Stimulated activated CD8-positive, alpha-beta memory T cell treated with anti-CD3 and anti-CD28 coated beads, Interleukin-7, amount 100 ng/mL, for 24 hours (primary cell): ENCODE measurements at places on chromosomes 12 and 14.
A peak's percentile ranks its signal among the peaks of the same experiment; 100 is the strongest.

- DNase-seq = peak; percentile 85
Measured at GRCh38 chr14:50860478-50861086, 11.3 kb upstream of the ABHD12B start.

DNA sequence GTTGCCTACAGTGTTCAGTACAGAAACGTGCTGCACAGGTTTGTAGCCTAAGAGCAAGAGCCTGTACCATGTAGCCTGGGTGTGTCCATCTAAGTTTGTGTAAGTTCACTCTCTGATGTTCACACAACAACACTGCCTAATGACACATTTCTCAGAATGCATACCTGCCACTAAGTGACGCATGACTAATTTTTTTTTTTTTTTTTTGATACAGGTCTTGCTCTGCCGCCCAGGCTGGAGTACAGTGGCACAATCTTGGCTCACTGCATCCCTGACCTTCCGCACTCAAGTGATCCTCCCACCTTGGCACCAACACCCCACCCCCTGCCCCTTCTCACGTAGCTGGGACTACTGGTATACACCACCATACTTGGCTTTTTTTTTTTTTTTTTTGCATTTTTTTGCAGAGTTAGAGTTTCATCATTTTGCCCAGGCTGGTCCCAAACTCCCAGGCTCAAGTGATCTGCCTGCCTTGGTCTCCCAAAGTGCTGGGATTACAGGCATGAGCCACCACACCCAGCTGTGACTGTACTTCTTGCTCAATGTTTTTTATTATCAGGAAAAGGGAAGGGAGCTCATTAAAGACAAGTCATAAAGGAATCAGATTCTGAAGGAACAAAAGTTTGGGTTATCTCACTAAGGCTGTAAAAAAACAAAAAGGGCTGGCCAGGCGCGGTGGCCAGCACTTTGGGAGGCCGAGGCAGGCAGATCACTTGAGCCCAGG is 10.0 kb upstream of the CDC42BPB start:
- DNase-seq = no peak

GRCh38 chr14:76334316-76334715 is 41.6 kb upstream of the ESRRB start:
- no peak for DNase-seq

DNA sequence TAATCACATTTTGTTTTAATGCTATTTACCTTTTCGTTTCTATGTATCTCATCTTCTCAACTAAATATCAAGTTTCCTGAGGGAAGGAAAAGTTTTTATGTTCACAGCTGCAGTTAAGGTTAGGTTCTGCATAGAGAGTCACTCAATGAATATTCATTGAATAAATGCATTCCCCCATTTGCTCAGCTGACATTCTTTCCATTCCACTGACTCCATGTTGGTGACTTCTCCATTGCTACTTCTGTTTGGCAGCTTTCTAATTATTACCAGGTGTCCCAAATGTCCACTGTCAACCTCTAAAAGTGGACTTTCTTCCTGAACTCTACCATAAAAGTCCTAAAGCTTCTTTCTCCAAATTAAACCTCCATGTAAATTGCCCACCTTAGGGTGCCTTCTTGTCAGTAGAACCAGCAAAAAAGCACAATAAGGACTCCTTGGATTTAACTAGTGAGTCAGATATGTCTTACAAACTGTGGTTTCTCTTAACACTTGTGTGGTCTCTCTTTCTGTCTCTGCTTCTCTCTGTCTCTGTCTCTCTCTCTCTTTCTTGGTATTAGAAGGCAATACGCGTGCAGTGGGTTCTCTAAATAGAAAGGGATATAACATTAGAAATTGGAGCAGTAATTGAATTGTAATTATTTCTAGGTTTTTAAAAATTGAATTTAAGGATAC is 85.9 kb downstream of the TMEM117 start:
- no peak for DNase-seq

DNA sequence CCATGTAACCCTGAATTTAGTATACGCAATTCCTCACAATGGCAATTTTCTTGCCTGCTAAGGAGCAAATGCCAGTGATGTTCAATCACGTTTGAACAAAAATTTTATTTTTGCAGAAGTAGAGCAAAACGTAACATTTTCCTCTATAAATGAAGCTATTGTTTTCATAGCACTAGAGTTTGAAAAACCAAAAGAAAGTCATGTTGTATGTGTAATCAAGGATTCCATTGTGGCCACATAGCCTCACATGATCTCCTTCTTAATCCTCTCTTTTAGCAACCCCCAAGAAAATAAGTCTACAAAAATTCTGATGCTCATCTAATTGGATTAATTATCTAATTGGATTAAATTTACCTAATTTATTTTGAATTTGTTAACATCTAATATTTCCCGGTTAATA is 1217.4 kb upstream of the FLRT2 start:
- no peak for DNase-seq

DNA sequence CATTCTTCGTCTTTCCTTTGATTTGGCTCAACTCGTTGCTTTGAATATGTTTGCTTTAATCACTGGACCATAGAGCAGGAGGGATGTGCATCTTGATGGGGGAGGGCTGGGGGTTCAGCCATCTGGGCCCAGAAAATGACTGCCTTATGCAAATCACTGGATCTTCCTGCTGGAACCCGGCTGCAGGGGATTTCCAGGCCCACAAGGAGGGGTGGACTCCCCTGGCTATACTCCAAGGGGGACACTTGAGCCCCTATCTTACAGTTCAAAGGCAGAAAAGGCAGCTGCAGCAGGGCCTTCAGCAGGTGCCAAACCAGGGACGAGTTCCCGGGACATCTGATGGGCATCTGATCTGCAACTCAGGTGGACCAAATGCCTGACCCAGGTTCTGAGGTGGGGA is 122.5 kb downstream of the DICER1 start:
- DNase-seq = no peak

GRCh38 chr12:51961834-51962233 is 10.3 kb downstream of the ACVR1B start:
- no peak for DNase-seq

DNA sequence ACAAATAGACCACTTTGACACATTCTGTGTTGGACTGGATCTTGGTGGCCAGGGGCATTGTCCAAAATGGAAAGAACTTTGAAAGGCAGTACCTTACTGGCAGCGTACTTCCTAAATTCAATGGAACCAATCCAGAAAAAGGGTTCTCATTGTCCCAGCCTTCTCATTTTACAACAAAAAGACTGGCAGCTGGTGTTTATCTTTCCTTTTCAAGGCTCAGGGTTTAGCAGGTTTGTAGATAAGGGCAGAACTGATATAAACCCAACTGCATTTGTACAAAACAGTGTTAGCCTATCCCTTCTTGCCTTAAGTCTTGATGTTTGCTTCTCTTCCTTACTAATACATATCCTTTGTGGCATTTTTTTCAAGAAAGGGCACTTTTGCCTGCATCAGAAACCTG is 7.7 kb downstream of the THAP2 start:
- no peak for DNase-seq

DNA sequence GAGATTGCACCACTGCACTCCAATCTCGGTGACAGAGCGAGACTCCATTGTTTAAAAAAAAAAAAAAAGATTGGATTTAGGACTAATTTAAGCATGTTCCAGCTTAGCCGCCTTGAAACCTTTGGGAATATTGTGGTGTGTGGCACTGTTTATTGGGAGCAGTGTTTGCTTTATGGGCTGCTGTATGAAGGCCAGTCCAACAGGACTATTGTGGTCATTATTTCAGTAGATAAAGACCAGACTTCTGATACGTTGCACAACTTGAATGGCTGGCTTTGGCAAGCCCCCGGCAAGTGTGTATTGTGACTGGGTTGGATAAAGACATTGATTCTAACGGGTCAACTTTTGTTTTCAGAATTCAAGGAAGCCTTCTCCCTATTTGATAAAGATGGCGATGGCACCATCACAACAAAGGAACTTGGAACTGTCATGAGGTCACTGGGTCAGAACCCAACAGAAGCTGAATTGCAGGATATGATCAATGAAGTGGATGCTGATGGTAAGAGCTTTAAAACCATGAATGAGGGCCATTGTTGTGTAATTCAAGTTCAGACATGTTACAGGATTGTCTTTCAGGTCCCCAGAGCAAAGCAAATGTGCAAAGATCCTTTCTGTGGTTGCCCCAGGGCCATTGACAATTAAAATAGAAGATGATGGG is 4.2 kb downstream of the CALM1 start:
- no peak for DNase-seq

GRCh38 chr12:113960030-113960429 is 6.1 kb downstream of the RBM19 start:
- DNase-seq = no peak

DNA sequence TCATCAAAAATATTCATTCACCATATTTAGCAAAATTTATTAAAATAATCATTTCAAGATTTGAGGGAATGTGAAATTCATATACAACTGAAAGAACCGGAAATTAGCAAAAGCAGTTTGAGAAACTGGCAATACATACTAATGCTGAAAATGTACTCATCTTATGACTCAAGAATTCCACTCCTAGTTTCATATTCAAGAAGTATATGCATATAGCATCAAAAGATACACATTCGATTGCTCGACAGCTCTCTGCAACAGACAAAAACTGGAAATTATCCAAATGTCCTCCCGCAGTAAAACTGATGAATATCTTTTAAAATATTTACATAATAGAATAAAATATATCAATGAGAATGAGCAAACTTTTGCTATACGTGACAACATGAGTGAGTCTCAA is 189.2 kb upstream of the MGAT4C start:
- DNase-seq = no peak

GRCh38 chr14:74942608-74943007 is 12.8 kb downstream of the PGF start:
- no peak for DNase-seq

DNA sequence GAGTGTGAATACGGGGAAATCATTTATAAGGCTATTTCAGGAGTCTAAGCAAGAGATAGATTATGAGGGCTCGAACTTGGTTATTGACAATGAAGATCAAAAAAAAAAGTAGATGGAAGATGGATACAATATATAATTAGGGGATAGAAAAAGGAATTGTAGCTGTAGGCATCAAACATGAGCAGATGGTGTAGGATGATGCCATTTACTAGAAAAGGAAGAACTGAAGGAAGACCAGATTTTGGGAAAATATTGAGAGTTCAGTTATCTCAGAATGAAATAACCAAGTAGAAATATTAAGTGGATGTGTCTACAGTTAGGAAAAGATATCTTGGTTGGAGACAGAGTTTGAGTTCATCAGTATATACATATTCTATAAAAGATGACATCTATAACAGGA is 109.6 kb downstream of the CNTN1 start:
- no peak for DNase-seq

GRCh38 chr14:88562831-88563686 is at the start of gene ZC3H14:
Gene ZC3H14 (plus strand): TSS chr14:88563037. CDS start chr14:88563134, 97 bp downstream.
- peak; percentile 72 for DNase-seq

GRCh38 chr14:22656226-22656625 is 12.1 kb upstream of the OR6J1 start:
- no peak for DNase-seq

DNA sequence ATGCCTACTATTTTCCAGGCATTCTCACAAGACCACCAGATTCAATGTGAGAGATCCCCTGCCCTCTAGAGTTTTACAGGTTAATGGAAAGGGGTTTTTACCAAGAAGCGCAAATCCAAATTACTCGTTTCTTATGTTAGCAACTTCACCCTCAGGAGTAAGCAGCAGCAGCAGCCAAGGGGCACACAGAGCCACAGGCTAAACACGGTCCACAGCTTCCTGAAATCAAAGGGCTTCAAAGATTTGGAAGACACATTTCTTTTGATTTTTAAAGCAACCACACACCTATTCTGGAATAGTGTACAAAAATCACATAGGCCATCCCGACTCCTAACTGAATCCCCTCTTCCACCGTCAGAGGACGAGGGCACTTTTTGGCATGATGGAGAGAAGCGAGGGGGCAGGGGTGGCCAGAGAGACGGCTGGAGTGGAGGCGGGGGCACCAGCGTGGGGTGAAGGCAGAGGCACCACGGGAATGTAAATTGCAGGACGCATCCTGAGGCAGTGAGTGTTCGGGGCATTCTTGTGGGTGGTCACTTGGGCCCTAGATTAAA is 107.0 kb downstream of the ARF6 start:
- no peak for DNase-seq

- no peak for DNase-seq
Measured at GRCh38 chr12:109581334-109581691, 7.7 kb downstream of the MVK start.

DNA sequence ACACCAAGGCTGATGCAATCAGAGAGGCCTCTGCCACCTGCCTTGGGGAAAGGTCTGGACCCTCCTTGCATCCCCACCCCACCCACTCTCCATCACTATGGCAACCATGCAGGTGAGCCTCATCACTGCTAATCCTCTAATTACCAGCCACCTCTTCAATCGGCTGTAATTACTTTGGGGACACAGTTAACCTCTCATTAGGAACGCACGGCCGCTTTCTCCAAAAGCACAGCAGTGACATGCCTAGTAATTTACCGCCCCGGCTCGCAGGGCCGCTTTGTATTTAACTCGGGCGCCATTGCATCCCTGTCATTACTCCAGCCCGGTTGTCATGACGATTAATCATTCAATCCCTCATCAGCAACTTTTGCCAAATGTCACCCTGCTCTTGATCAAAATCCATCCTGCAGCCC is 36.3 kb upstream of the FAM222A start:
- DNase-seq = no peak

DNA sequence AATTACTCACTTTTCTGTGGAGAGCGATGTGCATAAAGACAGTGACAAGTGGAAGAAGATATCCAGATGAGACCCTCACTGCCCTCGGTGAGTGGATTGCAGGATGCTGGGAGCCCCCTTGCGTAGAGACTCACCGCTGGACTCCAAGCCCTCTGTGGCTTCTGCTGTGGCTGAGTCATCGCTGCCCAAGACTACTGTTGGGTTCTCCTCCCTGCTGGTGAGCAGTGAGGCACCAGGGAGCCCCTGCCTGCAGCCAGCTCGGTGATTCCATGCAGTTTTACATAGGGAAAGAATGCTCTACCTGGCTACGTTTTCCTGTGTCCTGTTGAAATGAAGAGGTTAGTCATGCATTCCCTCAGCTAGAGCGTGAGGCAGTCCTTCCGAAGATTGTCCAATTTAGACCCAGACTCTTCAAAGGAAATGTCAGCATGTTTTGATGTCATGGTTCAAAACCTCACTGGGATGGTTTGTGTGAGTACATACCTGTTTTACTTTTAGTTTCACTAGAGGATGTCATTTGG is 28.2 kb downstream of the TRAF3 start:
- DNase-seq = no peak

DNA sequence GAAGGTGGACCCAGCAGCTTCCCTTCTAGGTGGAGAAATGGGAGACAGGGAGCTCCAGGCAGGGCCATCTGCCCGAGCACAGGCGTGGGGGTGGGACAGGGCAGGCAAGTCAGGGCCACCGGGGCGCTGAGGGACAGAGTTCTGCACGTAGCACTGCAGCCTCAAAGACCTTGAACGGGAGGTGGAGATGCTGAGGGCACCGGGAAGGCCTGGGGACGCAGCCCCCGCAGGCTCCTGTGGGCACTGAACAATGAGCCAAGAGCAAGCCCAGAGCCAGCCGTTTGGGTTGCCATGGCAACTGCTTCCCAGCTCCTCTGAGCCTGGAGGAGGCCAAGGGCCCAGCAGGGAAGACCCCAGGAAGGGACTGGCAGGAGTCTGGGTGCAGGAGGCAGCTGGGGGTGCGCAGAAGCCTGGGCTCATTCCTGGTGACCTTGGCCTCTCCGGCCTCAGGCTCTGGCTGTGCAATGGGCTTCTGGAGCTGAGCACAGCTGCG is 3.4 kb downstream of the LBHD2 start:
- no peak for DNase-seq
